ENCODE measurements at places on chromosomes 2 and 18.

DNA sequence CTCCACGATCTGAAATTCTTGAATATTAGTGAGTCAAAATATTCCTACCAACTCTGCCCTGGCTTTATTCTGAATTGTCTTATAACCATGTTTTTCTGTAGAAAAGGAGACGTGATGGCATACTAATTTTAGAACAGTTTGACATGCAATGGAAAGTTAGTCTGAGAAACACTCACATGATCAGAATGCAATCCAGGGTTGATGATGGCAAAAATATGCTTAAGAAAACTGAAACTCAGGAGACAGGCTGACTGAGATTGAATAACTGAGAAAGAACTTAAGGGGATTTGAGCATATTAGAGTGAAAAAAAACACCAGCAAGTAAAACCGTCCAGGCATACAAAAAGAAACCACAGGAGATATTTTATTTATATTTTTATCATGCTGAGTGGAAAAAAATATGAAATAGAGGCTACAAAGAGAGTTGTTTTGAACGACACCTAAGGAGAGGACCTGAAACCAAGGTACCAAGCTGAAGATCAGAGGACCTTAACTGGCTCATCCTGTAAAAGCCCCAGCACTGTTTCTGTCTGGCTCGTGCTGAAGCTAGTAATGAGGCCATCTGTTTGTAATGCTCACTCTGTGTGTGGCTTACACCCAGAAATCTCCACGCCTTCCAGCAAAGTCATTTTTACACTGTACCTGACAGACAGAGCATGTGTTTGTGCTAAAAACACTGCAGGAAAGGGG is 437.2 kb upstream of the PKDCC start:
- DNase-seq = no peak

DNA sequence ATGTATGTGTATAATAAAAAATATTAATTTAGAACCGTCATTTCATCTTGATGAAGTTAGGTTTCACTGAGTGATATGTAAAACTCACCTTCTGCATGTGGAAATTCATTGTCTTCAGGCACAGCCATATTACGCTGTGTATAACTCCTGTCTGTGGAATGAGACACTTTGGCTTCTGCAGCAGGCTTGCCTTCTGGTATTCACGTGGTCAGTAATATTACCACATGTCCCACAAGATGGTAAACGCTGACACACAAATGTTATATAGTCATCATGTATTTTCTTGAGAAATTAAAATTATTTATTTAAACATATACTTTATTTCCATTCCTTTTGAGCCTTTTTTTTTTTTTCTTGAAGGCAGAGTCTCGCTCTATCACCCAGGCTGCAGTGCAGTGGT is 25.1 kb upstream of the AAK1 start:
- DNase-seq = no peak

DNA sequence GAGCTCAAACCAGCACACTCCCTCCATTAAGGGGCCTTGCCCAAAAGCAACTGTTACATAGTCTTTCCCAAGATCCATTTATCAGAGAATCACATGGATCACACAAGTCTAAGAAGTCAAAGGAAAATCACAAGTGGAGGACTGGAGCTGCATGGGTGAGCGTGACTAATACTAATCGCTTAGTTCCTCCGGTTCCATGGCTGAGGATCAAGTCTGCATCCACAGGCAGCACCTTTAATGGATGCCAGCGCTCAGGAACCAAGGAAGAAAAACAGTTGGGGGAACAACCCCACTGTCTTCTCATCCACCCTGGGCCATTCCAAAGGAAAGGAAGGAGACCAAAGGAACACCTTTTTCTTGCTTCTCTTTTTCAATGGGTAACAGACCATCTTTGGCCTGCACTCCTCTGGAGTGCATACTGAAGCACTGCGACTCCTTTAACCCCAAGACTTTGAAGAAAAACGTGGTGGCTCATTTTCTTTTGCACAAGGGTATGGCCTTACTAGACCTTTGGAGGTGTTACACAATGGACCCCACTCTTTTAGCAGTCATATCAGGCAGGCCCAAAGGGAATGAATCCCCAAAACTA is 9.2 kb upstream of the WDR33 start:
- no peak for DNase-seq

GRCh38 chr18:60024857-60025256 is 125.1 kb downstream of the PMAIP1 start:
- DNase-seq = no peak

GRCh38 chr2:149191915-149192314 is 138.5 kb upstream of the LYPD6 start:
- no peak for DNase-seq

Data from stimulated activated CD4-positive, alpha-beta T cell treated with anti-CD3 and anti-CD28 coated beads, Interleukin-1b, Interleukin-23, amount 100 ng/mL, for 1 hour (primary cell).